ENCODE measurements at places on chromosomes 1 and 21.

DNA sequence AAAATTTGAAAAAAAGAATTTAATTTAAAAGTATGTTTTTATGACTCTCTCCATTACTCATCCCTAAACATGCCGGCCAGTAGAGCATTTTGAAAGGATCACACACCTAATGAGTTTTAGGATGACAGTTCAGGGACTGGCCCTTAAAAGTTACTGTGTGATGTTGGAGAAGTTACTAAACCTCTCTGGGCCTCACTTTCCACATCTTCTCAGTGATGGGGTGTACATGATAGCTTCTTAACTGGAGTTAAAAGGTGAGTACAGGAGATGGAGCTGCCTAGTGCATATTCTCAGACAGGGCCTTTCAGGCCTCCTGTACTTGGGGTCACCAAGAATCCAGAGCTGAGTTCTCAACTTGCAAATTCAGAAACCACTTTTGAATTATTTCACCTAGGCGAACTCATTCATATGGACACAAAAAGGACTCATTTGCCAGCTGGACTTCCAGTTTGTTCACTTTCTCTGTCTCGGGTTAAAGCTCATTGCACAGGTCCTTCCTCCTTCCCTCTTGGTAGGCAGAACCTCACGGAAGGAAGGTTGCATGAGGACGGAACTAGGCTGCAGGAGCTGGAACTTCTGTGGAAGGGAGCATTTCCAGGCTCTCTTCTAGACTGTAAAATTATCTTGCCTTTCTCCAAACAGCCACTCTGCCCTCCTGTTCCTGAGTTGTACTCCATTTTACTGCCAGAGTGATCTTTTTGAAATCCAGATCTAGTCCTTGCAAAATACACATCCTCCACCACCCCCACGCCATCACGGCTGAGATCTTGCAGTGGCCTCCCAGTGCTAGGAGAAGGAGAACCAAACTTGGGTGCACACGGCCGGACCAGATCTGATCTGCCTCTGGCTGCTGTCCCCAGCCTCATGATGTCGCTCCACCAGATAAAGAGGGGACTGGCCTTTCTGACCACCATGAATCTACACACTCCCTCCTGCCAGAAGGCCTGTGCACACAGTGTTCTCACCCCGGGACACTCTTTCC, 4.3 kb upstream of the SLC30A1 start:
- H3K36me3 ChIP-seq, result no peaks in the 10 kb centered on the region
- H3K27ac ChIP-seq, result no peak overlapping the region
- peaks cover 15% of the 10 kb centered on the region for H3K4me1 ChIP-seq
- DNase-seq, result no peak
- no peaks in the 10 kb centered on the region for H3K27me3 ChIP-seq

DNA sequence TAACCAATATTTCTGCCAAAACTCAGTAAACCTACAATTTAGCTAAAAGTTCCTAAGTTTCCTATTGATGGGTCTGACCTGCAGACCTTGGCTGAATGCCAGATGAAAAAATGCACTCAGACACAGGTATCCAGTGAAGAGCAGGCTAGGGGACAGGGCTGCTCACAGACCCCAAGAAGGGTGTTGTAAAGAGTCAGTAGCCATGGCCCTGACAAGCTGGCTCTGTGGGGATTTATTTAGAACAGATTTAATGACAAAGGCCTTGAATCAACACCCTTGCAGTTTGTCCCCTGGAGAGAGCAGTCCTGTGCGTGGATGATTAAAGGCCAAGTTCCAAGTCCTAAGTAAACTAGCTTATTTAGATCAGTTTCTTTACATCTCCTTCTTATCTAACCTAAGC, 1243.2 kb upstream of the ADGRL4 start:
- no peaks in the 10 kb centered on the region for H3K4me1 ChIP-seq
- no peaks in the 10 kb centered on the region for H3K27me3 ChIP-seq
- no peak overlapping the region for H3K27ac ChIP-seq
- H3K4me3 ChIP-seq, result no peak overlapping the region
- no peak for DNase-seq
- no peaks in the 10 kb centered on the region for H3K36me3 ChIP-seq

- H3K27ac ChIP-seq, result no peak overlapping the region
- no peak overlapping the region for H3K4me3 ChIP-seq
- H3K36me3 ChIP-seq, result no peaks in the 10 kb centered on the region
- no peaks in the 10 kb centered on the region for H3K4me1 ChIP-seq
- DNase-seq, result no peak
These were observed 52.7 kb downstream of the DHRS3 start for GRCh38 chr1:12565094-12565965.

GRCh38 chr1:48500541-48501450, 28.8 kb upstream of the SPATA6 start:
- no peak for DNase-seq
- H3K27me3 ChIP-seq, result no peaks in the 10 kb centered on the region
- peaks cover 4% of the 10 kb centered on the region for H3K4me1 ChIP-seq
- H3K27ac ChIP-seq, result no peak overlapping the region
- H3K4me3 ChIP-seq, result no peak overlapping the region
- no peaks in the 10 kb centered on the region for H3K36me3 ChIP-seq
